Right ventricle myocardium superior (tissue), 1 donor: ENCODE measurements at places on chromosomes 5 and 9.
A peak's percentile ranks its signal among the peaks of the same experiment; 100 is the strongest.

- DNase-seq: no peak
Measured at GRCh38 chr5:175471196-175471595, 7.2 kb upstream of the SFXN1 start.

- no peak for DNase-seq
Measured at GRCh38 chr9:78131969-78132700, 100.5 kb upstream of the GNAQ start.

GRCh38 chr5:172757394-172758010 lies 13.5 kb downstream of the DUSP1 start:
- DNase-seq: no peak

GRCh38 chr5:40515476-40515875 lies 164.2 kb upstream of the PTGER4 start:
- DNase-seq: no peak

- DNase-seq: no peak
Measured at GRCh38 chr9:68505681-68506409, 34.8 kb downstream of the TMEM252 start.

DNA sequence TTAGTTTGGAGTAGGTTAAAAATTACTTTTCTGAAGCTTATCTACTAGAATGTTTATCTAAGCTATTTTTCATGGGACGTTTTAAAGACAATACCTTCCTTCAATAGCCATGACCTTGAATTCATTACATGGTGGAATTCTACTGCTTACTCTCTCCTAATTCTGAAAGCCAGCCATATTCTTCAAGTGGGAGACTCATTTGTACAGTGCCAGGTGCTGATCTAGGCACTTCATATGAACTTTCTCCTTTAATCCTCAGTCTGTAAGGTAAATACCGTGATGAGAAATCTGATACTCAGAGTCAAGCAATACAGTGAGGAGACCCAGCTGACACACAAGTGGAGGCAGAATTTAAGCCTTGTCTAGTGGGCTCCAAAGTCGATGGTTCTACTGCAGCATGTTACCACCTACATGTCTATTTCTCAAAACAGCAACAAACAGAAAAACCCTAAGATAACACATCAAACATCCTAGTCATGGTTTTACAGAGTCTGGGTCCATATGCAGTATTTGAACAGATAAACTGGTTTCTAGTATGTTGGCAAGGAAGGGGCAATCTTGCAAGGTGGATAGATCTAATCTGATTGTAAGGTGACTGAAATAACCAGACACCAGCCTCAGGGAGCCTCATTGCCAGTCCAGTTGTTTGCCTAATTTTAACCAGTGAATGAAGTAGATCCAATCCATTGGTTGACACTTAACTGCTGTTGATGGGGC lies 243.7 kb downstream of the PIK3R1 start:
- no peak for DNase-seq

DNA sequence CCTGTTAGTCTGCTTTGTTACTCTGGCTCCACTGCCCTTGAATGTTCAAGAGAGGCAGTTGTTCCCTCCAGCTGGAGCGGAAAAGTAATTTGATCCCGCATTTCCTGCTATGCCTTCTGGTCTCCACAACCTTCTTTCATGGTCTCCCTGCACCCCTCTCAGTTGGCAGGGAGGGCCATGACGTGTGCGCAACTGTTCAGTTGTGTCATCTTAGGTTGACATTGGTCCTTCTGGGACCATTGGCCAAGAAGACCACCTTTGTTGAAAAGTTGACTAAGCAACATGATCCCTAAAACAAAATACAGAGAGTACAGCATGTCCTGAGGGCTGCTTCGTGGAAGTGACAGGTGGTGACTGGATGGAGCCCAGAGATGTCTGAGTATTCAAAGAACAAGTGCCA lies 192.5 kb upstream of the TUT7 start:
- DNase-seq: no peak

DNA sequence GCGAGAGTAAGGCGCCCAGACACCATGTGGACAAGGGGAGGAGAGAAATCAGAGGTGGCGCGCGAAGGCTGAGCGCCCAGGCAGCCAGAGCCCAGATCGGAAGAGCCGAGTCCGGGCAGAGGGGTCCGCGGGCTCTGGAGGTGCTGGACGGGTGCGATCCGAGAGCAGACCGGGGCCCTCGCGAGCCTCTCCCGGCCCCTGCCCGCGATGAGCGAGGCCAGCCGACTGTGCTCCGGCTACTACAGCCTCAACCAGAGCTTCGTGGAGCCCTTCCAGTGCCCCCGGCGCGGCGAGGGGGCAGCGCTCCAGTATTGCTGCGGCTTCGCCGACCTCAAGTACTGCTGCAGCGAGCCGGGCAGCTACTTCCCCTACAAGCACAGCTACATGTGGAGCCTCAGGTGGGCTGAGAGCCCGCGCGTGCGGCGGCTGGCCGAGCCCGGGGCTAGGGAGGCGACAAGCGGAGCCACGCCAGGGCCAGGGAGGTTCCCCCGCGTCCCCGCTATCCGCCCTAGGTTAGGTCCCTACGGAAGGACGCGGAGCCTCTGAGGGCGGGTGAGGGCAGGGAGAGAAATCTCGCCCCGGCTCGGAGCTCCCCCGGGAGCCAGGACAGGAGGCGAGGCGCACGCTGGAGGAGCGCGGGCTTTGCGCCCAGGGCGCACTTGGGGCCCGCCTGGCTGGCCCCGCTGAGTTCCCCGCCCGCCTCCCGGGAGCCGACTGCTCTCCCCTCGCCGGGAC lies at the start of gene SHISAL2B:
SHISAL2B (plus strand) TSS at position 87 of the 735 bp plus-strand sequence; CDS start at position 208, 121 bp downstream.
- no peak for DNase-seq

GRCh38 chr9:110776221-110776620 lies 107.6 kb downstream of the MUSK start:
- no peak for DNase-seq

- DNase-seq: no peak
Measured at GRCh38 chr5:78560000-78560855, 88.3 kb downstream of the LHFPL2 start.

DNA sequence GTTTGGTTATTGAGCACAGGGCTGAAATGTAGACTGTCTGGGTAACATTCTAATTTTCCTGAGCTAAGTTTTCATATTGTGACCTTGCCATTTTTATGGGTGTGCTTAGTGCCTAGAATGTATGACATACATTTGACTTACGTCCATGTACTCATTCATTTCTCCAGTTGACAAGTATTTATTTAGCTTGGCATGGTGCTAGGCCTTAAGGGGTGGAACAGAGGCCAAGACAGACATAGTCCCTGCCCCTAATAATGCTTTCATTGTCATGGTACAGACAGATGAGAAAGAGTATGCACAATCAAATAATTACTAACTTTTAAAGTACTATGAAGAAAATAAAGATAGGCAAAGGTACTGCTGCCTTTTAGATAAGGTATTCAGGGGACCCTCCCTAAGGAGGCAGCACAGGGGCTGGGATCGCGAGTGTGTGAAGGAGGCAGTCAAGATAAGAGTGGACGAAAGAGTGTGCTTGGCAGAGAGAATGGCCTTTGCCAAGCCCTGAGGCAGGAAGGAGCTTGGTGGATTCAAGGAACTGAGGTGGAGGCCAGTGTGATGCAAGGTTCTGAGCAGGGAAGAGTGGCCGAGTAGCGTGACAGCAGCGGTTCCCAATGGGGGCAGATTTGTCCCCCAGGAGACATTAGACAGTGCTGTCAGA lies 128.0 kb downstream of the PIP5K1B start:
- no peak for DNase-seq

DNA sequence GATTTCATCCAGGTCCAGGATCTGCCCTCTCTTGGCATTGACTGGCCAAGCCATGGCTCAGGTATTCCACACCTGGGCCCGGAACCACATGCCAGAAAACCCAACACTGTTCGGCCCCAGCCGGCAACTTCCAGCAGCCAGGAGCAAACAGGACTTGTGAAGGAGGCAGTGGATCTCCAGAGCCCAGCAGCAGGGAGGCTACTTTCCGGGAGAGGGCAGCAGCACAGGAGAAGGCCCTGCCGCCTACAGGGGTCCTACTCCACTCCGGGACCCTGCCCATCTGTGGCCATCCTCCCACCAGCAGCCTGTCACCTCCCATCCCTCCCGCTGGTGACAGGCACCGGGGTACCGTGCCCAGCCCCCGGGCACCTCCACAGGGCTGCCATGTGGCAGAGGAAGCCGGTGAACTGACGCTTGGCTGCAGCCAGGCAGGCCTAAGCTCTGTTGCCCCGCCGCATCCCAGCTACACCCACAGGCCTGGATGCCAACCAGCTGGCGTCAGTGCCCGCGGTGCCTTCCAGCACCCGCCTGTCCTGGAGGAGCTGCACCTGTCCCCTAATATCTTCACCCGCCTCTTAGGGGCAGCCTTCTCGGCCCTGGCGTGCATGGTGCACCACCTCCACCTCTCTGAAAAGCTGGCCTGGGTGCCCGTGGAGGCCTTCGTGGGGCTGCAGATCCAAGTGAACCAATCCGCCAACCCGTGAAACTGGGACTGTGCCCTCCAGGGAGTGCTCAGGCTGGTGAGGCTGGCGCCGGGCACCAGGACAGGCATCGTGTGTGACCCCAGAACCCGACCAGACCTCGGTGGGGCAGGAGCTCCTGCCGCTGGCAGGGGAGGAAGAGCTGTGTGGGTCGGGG lies 18.9 kb upstream of the SLC30A5 start:
- peak; percentile 37 for DNase-seq

DNA sequence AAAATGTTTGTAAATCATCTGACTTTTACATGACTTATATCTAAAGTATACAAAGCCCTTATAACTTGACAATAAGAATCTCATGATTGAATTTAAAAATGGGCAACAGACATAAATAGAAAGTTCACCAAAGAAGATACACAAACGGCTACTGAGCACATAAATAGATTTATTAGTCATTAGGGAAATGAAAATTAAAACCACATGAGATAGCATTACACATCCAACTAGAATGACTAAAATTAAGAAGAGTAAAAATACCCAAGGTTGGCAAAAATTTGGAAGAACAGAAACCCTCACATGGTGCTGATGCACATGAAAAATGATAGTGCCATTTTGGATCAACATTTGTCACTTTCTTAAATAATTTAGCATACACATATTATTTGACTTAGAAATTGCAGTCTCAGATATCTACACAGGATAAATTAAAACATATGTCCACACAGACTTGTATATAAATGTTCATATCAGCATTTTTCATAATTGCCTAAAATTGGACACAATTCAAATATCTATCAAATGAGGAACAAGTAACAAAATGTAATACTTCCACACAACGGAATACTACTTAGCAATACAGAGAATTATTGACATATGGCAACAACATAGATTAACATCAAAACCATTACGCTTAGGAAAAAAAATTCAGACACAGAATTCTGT lies 359.1 kb upstream of the DAB2 start:
- no peak for DNase-seq

DNA sequence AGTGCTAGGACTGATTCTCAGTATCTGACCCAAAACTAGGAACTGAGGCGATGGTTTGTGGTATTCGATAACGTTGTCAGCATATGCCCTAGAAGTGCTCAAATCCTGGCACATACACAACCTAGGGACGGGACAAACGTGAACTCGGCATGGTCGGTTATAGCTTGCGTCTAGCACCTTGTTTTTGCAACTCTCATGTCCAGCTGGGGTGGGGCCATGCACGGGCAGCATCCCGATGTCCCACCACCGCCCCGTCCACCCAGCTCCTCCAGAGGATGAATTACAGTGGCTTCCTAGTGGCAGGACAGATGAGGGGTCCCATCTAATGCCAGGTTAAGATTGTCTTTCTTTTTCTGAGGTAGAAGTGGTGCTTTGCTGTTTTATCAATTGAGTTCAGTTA lies 31.6 kb downstream of the PROP1 start:
- no peak for DNase-seq

DNA sequence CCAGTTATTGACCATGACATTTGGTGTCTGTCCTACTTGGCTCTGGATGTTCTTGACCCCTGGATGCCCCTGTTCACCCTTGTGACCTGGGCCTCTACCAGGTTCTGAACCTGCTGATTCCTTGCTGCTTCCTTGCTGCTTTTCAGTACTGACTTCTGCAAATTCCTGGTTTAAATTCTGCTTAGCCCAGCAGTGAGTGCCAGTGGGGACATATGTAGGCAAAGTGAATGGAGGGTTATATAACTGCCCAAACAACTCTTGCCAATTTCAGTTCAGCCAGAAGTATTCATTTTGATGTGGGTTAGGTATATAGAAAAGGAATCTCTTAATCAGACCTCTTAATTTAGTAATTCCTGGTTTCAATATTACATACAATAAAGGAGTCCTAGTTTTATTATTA lies 220.6 kb downstream of the TAF11L14 start:
- DNase-seq: no peak

DNA sequence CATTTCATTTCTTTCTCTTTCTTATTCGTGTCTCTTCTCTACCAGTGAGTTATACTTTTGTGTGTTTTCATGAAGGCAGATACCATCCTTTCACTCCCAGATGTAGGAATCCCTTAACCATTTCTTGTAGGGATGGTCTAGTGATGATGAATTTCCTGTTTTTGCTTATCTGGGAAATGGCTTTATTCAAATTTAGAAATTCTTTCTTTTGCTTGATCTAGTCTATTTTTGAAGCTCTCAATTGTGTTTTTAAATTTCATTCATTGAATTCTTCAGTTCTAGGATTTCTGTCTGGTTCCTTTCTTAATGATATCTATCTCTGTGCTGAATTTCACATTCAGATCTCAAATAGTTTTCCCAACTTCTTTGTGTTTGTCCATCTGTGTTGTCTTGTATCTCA lies 95.9 kb upstream of the TBC1D2 start:
- no peak for DNase-seq

- no peak for DNase-seq
Measured at GRCh38 chr9:69829484-69829883, 8.9 kb downstream of the CFAP95 start.

GRCh38 chr9:116002624-116003023 lies 151.0 kb upstream of the PAPPA start:
- no peak for DNase-seq

GRCh38 chr5:181098762-181099601 lies 32.0 kb downstream of the OR2V1 start:
- no peak for DNase-seq

DNA sequence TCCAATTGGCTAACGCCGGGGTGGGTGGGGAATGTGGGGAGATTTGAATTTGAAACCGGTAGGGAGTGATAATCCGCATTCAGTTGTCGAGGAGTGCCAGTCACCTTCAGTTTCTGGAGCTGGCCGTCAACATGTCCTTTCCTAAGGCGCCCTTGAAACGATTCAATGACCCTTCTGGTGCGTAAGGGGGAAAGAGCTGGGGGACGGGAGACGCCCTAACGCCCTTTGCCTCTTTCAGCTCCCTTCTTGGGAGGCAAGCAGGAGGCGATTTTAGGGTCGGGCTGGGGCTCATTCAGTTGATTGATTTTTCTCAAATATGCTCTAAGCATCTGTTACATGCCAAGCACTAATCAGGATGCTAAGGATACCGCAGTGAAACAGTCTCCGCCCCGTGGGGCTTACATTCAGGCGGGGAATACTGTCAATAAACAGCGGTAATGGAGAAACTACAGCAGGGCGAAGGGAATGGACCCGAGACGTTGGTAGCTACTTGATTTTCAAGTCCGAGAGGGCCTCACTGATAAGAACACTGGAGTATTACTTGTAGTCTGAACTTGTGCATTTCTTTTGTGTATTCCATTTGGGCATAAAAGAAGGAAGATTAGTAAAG lies at the start of gene HMMR:
HMMR (plus strand) TSS at position 71 of the 610 bp plus-strand sequence; CDS start at position 132, 61 bp downstream.
- no peak for DNase-seq
